NCI-H460 (cell line): ENCODE measurements at places on chromosomes 1 and 21.

DNA sequence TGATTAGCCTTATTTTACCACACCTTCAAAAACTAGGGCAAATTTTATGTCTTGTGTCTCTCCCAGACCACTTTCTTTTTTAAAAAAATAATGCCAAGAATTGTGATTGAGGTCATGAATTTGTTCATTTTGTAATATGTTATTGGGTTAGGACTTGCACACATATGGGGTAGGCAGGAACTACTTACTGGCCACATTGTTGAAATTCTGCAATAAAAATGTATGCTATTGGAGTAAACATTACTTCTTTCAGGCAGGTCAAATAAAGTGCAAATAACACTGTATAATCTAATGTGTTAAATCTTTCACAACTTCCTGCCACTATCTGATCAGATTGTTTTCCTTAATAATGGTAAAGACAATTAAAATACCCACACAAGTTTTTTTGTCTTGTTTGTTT, 166.6 kb upstream of the COL11A1 start:
- no peak for DNase-seq

DNA sequence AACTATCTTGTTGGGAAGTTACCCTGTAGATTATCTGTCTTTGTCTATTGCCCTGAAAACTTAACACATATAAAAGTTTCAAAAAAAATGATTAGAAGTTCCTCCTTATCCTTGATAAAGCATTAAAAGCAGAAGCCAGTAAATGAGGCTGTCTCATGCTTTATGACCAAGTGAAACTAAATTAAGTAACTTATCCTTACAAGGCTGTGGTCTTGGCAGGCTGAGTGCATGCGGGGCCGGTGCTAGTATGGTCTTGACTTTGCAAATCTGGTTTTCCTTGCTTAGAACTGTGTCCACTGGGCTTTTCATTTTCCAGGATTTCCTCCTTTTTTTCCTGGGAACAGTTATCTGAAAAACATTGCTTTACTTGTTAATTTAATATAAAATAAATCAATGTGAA, 43.1 kb downstream of the PCNX2 start:
- DNase-seq, result no peak

DNA sequence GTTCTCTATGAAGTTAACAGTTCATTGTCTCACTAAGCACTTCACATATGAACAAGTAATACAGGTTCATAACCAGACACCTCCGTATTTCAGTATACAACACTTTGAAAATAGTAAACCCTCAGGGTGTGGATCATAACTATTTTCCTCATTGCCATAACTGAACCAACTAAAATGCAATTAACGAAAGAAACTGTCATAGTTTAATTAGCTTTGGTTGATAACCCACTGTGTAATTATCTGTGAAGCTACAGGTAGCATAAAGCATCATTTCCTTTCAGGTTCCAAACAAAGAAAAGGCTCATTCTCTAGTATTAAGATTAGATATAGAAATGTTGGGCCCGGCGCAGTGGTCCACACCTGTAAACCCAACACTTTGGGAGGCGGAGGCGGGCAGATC, 58.5 kb downstream of the EIF4G3 start:
- DNase-seq, result no peak

- DNase-seq, result no peak
Observed at GRCh38 chr1:230282157-230282556, 144.0 kb downstream of the PGBD5 start.

DNA sequence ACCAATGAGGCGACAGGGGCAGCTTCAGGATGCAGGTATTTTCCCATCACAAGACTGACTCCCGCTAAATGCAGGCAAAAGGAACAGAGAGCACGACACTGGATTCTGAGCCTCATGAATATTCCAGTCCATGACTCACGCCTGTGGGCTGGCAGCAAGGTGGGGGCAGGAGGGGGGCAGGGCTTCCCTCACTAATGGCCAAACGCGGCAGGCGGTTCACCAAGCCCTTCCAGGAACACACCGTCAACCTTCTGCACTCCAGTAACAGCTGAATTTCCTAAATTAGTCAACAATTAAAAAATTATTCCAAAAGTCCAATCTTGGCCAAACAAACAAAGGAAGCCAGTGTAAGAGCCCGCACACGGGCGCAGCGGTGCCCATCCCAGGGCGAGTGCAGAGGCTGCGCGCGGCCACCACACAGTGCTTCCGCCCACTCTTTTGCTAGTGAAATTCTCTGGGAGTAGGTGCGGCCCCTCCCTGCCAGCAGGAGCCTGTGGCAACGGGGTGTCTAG, 12.5 kb upstream of the GPR153 start:
- DNase-seq, result no peak

DNA sequence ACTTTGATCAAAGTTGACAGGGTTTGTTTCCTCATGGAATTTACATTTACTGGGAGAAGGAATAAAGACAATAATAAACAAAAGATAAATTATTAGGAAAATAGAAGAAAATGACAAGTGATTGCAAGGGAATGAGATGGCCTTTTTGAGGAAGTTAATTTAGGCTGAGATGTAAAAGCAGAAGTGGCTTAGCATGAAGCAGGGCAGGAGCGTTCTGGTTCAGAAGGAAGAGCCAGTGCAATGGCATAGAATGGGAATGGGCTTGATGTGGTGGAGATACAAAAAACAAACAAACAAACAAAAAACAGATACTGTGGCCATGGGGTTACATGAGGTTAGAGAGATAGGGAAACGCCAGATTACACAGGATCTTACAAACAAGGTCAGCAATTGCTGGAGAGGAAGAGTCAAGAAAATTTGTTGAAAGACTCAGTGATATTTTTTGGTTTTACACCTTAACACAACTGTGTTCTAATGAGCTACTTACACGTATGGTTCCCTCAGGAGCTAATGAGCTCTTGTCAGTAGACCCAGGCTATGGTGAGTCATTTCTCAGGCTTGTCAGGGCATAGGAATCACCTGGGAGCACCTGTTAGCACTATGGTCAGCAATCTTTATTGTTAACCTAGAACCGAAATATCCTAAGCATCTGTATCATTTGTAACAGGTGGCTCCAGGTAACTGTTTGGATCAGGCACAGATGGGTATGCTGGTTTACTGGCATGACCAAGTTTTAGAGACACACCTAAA, 8.7 kb upstream of the CADM3 start:
- no peak for DNase-seq

DNA sequence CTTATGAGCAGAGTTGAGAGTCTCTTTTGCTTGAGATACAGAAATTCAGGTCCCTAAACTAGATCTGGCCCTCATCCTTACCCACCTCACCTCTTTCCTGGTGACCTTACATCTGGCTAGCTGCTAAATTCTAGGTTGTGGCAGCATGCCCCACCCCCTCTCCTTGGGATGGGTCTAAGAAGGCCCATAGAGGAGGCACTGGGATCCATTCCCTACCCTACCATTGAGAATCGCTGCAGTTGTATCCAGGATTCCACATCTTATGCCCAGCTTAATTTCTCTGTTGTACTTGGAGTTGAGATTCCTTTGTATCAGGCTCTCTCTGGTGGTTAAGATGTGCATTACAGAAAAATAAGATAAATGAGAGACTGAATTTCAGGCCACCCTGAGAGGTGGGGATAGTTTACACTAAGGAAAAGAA, 9.5 kb upstream of the TMEM39B start:
- DNase-seq, result peak; percentile 63

DNA sequence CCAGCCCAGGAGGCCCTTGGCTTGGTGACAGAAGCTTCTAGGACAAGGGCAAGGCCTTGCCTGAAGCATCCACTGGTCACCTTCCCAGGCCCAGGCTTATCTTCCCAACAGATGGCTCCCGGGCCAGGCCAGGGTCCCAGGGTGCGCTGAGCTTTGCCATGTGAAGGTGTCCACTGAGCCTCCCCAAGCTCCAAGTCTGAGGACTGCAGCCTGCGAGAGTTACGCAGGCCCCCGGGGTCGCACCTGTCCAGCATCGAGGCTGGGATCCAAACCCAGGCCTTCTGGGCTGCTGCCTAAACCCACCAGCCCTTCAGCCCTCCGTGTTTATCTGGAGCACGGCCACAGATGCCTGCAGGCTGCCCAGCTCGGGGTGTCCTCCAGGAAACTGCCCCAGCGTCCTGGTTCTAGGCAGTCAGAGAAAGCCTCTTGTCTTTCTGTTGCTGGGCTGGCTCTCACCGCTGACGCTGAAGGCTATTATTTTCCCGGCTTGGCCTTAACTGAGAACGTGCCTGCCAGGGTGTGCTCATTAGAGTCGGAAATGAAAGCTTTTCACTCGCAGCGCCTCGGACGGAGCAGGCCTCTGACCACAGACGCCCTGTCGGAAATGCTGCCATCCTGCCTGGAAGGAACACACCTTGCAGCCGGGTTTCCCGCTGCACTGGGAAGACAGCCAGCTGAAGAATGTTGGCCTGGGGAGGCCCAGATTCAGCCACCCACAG, 71.4 kb downstream of the MEGF6 start:
- no peak for DNase-seq

DNA sequence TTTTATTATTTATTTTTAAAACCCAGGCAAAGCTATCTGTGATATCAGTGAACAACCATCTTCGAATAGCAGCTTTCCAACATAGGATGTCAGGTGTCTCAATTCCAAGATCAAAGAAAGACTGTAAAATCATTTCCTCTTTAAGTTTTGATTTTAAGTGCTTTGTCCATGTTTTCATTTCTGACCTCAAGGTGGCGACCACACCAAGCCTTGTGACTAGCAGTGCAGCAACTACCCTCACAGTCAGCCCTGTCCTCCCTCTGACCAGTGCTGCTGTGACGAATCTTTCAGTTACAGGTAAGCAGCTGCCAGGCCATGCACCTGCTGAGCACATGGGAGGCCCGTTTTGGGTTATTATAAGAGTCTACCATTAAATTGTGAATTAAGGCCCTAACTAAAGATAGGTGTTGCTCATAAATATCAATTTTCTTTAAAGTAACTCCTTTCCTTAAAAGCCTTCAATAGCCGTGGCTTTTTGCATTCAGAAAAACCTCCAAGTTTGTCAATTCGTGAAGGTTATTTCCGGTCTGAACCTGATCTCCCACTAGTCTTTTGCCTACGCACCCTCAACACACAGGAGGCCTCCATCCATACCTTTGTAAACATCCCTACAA, 117.0 kb downstream of the CD247 start:
- peak; percentile 44 for DNase-seq

DNA sequence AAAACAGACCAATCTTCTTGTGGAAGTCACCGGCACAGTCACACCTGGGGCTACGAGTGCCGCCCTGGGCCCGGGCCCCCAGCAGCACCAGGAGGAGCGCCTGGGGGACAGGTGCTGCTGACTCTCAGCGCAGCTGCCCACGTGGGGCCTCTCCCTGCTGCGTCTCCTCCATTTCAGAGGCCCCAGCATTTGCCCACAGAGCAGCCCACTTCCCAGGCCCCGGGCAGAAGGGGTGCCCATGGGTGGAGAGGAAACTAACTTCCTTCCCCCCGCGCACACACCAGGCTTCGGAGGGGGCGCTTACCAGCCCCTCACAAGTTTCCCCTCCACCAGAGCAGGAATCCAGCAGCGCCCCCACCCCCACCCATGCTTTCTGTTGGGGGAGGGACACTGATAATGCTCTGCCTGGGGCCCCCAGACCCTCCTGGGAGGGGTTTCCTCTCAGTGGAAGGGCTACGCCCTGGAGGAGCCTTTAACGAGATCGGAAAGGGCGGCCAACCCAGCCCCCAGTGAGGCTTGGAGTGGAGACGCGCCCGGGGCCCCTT, 440 bp downstream of the TNFRSF25 start:
- DNase-seq, result no peak

GRCh38 chr1:211598514-211598913, 19.6 kb upstream of the SLC30A1 start:
- no peak for DNase-seq

DNA sequence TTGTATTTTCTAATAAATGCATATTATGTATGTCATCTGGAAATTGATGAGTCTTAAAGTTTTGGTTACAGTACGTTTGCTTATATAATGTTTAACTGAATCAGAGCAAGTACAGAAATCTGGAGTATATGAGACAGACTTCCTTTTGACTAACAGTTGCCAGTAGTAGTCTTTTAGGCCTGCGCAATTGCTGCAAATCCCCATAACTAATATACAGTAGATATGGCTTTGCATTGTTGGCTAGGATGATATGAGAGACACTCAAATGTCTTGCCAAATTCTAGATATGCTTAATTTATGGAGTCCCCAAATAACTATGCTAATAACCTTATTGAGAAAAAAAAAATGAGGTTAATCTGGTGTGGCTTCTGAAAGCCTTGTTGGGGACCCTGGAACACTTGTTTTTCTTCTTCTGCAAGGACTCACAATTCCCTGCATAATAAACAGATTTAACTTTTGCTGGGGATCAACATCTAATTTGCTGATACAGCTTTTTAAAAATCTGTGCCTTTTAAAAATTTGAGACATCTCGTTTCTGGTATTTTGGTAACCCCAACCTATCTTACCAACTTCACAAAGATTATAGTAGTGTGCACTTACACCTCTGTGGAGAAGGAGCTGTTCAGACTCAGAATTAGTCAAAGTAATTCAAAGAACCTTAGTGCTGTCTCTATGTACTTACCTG, 22.9 kb downstream of the EXO1 start:
- DNase-seq, result no peak

GRCh38 chr1:30877205-30877912, 31.2 kb downstream of the SDC3 start:
- DNase-seq, result peak; percentile 40

DNA sequence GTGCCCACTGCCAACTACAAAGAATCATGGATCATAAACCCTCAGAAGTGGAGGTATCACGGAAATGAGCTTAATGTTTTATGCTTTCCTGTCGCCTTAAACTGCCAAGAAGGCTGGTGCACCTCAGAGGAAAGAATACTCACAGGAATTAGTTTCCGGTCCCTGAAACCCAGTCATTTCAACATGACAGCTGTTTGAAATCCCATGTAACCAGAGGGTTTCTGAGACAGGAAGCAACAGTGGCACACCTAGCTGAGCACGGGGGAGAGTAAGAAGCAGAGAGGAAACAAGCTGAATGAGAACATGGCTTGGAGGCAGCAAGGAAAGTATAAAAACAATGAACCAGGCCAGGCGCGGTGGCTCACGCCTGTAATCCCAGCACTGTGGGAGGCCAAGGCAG, 3.9 kb downstream of the JAK1 start:
- no peak for DNase-seq
